Activated CD4-positive, alpha-beta T cell treated with anti-CD3 and anti-CD28 coated beads for 36 hours (primary cell): ENCODE measurements at places on chromosomes 1 and 21. TPM values are rescaled to one million over a fixed set of nuclear protein-coding genes. Genes with fewer than 3 reads are reported as not detected.

Gene UBL4B
- total RNA-seq: not detected

Gene CD1B
- not detected for total RNA-seq

Gene REN
- total RNA-seq: not detected

Gene SH2D5
- 0.51 TPM for total RNA-seq

Gene IGSF21
- not detected for total RNA-seq

Gene OR2T35
- not detected for total RNA-seq

- H3K36me3 ChIP-seq: no peaks in the 10 kb centered on the region
- no peaks in the 10 kb centered on the region for H3K27me3 ChIP-seq
- no peak overlapping the region for H3K27ac ChIP-seq
- DNase-seq: no peak
Observed at GRCh38 chr1:211468595-211468994, 23.4 kb downstream of the RD3 start.

DNA sequence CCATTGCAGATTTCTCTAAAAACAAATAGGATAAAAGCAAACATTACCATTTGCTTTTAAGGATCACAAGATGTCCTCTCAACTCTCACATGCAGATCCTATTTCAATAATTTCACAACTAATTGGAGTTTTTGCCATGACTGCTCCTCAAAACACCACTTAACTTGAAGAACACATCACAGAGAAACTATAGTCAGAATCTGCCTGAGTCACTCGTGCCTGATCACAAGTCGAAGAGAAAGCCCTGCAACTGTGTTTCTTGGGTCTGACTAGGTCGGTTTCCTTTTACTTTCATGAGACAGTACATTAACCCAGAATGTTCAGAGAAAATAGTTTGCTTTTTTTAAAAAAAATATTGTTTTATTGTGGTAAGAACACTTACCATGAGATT is 46.3 kb upstream of the SMYD2 start:
- no peaks in the 10 kb centered on the region for H3K36me3 ChIP-seq
- no peak for DNase-seq
- H3K27ac ChIP-seq: no peak overlapping the region
- no peaks in the 10 kb centered on the region for H3K4me1 ChIP-seq
- H3K27me3 ChIP-seq: peaks cover 6% of the 10 kb centered on the region
- H3K4me3 ChIP-seq: no peak overlapping the region

GRCh38 chr1:83897516-83897915 is 101.4 kb downstream of the TTLL7 start:
- DNase-seq: no peak
- peaks cover 2% of the 10 kb centered on the region for H3K27me3 ChIP-seq
- no peak overlapping the region for H3K27ac ChIP-seq
- H3K4me3 ChIP-seq: no peak overlapping the region
- H3K4me1 ChIP-seq: no peaks in the 10 kb centered on the region

DNA sequence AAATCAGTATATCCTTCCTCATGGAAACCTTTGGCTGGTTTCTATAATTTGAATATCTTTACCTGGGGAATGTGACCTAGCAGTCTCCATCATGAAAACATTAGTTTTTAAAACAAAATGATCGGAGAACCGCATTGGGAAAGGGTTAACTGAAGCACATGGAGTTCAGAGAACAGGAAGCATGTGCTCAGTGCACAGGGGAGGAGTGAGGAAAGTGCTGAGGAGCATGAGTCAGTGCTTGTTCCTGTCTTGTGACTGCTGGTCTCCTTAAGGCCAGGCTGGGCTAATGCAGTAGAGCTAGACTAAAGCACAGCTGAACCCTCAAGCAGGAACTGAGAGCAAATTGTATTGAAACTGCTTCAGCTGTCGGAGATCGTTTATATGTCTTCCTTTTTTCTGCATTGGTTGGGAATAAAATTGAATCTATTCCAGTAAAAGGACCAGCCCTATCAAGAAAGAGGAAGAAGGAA is 5.8 kb downstream of the IFI16 start:
- peak overlapping the region; percentile 96 for H3K27ac ChIP-seq
- peak overlapping the region; percentile 82 for H3K4me3 ChIP-seq
- no peaks in the 10 kb centered on the region for H3K27me3 ChIP-seq
- H3K36me3 ChIP-seq: peaks cover 90% of the 10 kb centered on the region
- peak; percentile 81 for DNase-seq
- H3K4me1 ChIP-seq: peaks cover 46% of the 10 kb centered on the region

DNA sequence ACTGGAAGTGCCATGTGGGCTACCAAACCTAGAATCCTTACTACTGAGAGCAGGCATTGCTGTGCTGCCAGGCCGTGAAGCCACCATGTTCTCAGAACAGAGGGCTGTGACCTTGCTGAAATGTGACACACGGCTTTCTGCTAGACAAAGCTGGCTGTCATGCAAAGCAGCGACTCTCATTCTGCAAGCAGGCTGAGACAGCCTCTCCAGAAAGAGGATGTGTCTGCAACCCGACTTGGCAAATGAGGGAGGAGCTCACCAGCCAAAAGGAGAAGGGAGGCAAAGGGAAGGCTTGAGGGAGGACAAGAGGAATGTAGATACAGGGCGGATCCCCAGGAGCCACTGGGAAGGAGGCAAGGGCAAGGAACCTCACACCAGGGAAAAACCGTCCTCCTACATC is 85.7 kb upstream of the KRTAP19-8 start:
- no peak for DNase-seq
- H3K4me3 ChIP-seq: no peak overlapping the region
- H3K27ac ChIP-seq: peak overlapping the region; percentile 4
- no peaks in the 10 kb centered on the region for H3K27me3 ChIP-seq
- no peaks in the 10 kb centered on the region for H3K4me1 ChIP-seq

- peak overlapping the region; percentile 90 for H3K4me3 ChIP-seq
- H3K4me1 ChIP-seq: peaks cover 42% of the 10 kb centered on the region
- DNase-seq: peak; percentile 37
- H3K27ac ChIP-seq: peak overlapping the region; percentile 89
Observed at GRCh38 chr1:43366179-43366578, 1.6 kb downstream of the ELOVL1 start.

DNA sequence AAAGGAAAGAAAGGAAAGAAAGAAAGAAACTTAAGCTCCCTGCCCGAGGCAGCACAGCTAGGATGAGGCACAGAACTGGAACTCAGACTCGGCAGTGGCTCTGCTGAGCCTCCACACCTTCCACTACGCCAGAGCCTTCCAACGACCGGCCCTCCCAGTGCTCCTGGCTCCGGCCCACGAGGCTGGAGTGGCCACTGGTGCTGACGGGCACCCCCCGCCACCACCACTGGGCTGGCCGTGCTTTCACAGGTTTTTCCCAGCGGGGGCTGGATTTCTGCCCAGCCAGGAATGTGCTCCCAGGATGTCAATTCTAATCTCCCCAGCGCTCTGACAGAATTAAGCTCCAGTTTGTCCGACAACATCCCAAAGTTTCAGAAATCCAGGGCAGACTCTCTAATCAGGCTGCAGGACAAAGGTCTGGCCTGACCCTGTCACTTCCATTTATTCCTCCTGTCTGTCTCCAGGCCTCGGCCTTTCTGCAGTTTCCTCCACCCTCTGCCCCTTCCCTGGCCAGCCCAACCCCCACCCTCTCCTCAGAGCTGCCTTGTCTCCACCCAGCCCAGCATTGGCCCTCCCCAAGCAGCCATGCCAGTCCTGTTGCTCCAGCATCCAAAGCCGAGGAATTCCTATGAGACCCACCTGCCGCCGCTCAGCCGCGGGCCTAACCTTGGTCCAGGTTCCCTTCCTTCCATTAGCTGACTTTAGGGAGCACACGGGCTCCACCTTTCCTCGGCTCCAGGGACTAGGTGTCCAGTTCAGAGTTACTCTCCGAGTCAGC is 81.9 kb downstream of the CASZ1 start:
- no peak for DNase-seq
- no peaks in the 10 kb centered on the region for H3K27me3 ChIP-seq
- no peaks in the 10 kb centered on the region for H3K4me1 ChIP-seq
- H3K4me3 ChIP-seq: no peak overlapping the region
- H3K27ac ChIP-seq: no peak overlapping the region

DNA sequence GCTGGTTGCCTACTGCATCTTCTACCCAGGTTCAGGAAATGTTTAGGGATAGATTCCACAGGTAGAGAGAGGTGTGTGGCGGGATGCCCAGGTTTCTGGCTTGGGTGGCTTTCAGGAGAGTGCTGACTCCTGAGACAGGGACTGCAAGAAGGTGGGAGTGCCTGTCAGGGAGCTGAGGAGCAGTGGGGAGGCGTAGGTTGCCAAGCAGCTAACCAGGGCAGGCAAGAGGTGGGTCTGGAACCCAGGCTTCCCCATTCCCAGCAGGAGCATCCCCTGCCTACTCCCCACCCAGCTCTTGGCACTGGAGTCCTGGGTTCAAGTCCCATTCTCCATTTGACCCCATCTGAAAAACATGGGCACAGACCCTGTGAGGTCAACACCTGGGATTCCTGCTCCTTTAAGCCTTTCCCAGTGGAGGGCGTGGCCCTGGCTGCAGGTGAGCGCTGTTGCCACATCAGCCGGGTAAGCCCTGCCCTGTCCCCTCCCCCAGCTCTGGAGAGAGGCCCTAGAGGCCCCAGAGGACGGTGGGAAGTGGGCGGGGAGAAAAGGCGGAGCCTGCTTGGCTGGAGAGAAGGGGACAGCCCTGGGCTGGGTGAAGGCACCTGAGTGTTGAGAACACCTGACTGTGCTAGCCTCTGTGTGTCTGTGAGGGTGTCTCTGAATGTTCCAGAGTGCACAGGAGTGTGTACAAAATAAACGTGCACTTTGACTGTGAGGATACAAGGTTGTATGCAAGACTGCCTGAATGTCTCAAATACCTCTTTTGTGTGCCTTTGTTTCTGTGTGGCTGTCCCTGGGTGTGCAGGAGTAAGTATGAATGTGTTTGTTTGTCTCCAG is 14.0 kb upstream of the SYNC start:
- peak; percentile 88 for DNase-seq
- H3K27ac ChIP-seq: no peak overlapping the region
- H3K36me3 ChIP-seq: no peaks in the 10 kb centered on the region
- H3K4me1 ChIP-seq: peaks cover 12% of the 10 kb centered on the region
- H3K4me3 ChIP-seq: no peak overlapping the region
- peaks cover 2% of the 10 kb centered on the region for H3K27me3 ChIP-seq
